ENCODE measurements at places on chromosomes 6 and 20. TPM values are rescaled to one million over a fixed set of nuclear protein-coding genes. Genes with fewer than 3 reads are reported as not detected.

Gene SSTR4
- not detected for total RNA-seq

Gene DOK5
- 1.5 TPM for total RNA-seq

Gene SPATS1
- not detected for total RNA-seq

Gene EFCAB8
- 0.92 TPM for total RNA-seq

Gene TSHZ2
- total RNA-seq: 10.3 TPM

Gene PROKR2
- total RNA-seq: not detected

Gene ELOVL4
- 3.7 TPM for total RNA-seq

Gene MYCT1
- 13.3 TPM for total RNA-seq

Gene REM1
- total RNA-seq: 3.7 TPM

Gene SNAI1
- 0.83 TPM for total RNA-seq

Gene NKX2-4
- total RNA-seq: not detected

Gene HDGFL1
- total RNA-seq: not detected

Gene HFE
- 8.0 TPM for total RNA-seq

DNA sequence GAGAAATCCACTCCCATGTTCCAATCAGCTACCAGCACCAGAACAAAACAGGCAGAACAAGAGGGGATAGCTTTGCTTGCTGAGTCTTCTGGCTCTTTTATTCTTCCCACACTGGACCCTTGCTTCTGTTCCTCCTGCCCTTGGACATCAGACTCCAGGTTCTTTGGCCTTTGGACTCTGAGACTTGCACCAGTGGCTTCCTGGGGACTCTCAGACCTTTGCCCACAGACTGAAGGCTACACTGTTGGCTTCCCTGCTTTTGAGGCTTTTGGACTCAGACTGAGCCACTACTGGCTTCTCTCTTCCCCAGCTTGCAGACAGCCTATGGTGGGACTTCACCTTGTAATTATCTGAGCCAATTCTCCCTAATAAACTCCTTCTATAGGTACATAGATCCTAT is 142.4 kb upstream of the RIN2 start:
- DNase-seq: no peak

GRCh38 chr20:13671916-13672378 is 33.2 kb upstream of the TASP1 start:
- no peak for DNase-seq

DNA sequence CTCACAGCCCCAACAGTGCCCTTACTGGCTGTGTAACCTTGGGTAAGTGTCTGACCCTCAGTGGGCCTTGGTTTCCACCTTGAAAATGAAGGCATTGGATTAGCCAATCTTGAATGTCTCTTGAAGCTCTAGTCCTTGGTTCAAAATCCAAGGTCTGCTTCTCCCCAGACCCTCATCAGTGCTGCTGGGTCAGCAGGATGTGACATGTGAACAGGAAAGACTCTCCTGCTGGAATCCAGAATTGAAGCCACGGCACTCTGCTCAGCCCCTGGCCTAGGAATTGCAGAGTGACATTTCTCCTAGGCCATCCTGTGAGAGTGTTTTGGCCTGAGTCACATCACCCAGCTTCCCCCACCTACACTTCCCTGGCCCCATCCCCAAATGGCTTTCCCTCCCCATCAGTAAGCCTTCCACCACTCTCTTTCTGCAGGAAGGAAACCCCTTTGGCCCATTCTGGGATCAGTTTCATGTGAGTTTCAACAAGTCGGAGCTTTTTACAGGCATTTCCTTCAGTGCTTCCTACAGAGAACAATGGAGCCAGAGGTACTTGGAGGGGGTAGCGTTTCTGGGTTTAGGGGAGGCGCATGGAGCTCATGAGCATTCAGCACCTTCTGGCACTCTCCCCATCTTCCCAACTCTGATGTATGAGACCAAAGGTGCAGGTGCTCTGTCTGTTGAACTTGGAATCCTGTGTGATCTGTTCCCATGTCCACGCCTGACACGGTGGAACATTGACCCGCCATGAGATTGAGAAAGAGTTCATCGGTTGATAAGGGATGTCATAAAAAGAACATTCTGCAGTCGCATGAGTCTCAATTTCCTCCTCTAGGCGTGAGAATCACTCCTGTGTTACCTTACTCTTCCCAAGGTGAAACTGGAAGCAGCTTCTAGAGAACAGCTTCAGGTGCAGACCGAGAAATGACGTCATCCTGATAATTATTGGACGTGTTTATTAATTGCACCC is 8.8 kb downstream of the POFUT1 start:
- no peak for DNase-seq

GRCh38 chr6:30955367-30956042 is 14.7 kb downstream of the MUCL3 start:
- DNase-seq: no peak

DNA sequence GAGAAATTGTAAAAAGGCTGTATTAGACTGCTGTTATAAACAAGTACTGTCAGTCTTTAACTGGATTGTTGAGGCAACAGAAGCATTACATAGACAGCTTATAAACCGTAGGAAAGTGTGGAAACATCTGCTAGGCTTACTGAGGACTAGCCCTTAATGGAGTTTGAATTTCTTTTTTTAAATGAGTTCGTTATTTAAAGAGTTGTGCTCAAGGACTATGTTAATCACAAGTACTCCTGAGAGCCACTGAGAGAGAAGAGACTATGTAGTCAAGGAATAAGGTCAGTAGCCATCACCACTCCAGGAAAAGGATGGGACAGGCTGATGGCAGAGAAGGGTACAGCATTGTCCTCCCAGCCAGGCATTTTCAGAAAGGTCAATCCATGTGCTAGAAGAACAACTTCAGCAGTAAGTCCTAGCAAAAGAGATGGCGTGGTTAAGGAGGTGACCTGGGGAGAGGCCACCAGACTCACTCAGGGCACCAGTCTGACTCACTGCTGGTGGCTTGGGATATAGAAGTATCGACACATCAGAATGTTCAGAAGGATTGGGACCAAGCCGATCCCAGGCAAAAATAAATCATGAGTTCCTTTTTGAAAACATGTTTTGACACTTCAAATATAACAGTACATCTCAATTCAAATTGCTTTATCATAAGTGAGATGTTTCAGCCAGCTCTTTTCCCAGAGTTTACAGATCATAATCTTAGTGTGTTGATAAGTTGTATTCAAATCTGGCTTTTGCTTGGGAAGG is 6.4 kb downstream of the RPS12 start:
- DNase-seq: no peak

GRCh38 chr20:58481481-58482021 is 33.6 kb downstream of the APCDD1L start:
- DNase-seq: no peak

- DNase-seq: no peak
These were observed 645.5 kb downstream of the GRIK2 start for GRCh38 chr6:102038964-102039363.

- DNase-seq: no peak
These were observed 72.3 kb downstream of the VEGFA start for GRCh38 chr6:43842231-43842794.

DNA sequence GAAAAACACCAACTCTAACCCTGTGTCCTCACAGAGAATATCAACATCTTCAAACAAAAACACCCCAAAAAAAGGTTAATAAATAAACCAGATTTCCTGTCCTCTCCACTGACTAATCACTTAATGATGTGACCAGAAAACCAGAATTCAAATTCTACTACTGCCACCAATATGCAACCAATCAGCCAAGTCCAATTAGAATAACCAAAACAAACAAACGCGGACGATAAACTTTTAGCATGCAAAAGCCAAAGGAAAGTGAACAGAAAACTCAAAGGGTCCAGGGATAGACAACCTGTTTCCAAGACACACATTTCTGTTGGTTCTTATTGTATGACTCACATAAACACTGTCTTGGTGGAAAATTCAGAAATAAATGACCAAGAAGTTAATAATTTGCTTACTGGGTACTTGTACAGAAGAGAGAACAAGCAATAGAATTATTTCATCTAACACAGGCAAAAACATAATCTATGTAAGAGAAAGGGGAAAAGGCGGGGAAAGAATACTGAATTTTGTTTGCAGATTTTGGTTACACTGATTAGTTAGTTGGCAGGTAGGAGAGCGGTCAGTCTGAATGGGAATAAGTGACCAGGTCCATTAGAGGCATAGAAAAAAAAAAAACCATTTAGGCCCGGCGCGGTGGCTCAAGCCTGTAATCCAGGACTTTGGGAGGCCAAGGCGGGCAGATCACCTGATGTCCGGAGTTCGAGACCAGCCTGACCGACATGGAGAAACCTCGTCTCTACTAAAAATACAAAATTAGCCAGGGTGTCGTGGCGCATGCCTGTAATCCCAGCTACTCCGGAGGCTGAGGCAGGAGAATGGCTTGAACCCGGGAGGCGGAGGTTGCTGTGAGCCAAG is 34.1 kb downstream of the HFE start:
- DNase-seq: no peak

- no peak for DNase-seq
These were observed 3.2 kb upstream of the TUBB1 start for GRCh38 chr20:59015812-59016711.

GRCh38 chr20:45798935-45799642 is 7.3 kb downstream of the DNTTIP1 start:
- DNase-seq: no peak

DNA sequence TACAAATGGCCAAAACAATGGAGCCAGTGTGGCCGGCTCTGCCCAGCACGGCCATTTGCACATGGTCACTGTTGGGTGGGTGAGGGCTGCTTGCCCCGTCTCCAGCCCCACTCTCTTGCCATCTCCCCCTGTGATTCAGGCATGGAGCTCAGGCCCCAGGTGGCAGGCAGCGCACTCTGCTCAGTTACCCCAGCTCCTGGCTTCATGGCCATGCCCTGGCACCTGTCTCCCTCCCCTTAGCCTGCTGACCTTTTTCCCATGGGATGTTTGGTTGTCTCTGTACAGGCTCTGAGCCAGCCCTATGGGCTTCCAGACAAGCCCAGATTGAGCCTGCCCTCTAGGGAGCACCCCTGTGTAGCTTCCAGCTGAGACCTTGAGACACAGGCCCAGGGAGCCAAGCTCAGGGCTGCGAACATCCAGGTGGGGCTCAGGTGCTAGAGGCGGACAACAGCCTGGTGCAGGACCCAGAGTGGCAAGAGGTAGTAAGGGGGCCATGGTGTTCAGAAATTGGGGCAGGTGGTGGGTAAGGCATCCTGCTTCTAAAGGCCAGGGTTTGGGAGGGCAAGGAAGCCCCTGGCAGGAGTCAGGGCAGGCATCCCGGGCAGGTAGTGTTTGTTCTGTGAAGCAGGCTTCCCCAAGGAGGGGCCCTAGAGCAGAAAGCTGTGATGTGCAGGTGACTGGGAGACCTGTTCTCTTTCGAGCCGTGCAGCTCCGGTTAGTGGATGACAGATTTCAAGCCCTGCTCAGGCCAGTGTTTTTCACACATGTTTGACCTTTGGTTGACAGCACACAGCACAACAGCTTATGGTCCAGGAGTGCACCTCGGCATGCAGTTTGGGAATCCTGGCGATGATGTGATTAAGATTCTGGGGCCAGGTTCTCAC is 17.7 kb downstream of the SYNJ2 start:
- DNase-seq: no peak

DNA sequence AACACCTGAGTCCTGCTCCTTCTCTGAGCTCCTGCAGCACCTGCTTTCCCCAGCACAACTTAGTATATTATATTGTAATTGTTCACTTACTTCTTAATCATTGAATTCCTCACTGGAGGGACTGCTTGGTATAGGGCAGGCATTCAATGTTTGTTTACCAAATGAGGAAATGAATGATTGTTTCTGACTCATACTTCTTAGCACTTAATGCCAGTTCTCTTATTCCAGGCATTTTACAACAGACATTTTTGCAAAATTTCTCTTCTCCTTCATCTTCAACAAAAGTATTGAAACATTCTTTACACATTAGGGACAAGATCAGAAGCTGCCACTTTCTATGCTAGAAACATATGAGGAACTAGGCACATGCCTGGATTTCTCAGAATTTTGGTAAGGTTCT is 119.4 kb downstream of the TBX18 start:
- DNase-seq: no peak

DNA sequence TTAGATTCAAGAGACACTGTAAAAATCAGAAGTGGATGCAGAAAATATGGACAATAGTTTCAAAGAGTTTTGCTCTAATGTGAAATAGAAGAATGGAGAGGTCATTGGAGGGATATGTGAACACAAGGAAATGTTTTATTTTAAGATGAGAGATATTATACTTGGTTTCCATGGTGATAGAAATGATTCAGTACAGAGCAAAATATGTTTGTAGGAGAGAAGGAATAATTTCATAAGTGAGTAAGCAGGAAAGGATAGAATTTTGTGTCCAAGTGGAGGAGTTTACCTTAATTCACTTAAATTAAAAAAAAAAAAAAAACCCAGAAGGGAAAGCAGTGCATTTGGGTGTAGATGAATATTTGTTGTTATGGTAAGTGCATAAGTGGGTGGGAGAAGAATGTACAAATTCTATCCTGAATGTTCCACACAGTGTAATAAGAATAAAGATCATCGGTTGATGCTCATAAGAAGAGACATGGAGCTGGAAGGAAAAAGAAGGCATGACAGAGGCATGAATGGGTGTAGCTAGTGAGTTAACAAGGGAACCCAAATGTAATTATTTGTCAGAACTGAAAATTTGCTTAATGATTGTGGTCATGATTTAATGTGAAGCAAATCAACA is 688.9 kb upstream of the GJE1 start:
- no peak for DNase-seq

GRCh38 chr20:25389858-25390537 is 637 bp downstream of the ABHD12 start:
- no peak for DNase-seq

DNA sequence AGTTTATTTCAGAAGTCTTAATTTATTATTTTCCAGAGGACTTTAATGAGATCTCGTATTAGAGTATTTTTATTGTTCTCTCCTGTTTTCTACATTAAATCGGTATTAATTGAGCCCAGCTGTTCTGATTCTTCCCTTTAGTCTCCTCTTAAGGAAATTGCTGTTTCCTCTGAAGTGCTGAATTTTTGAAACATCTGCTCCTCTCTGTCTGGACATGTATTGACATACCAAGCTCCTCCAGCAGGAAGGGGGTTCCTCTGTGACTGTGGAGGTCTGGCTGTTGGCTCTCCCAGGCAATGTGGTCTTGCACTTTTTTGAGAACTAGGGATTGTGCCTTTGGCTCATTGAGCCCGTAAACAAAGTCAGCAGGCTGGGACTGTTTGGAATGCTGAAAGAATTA is 74.9 kb downstream of the MAP3K4 start:
- DNase-seq: no peak

GRCh38 chr6:6686748-6687601 is 98.5 kb downstream of the LY86 start:
- no peak for DNase-seq
